ENCODE measurements at places on chromosomes 1 and 21. TPM values are rescaled to one million over a fixed set of nuclear protein-coding genes. Genes with fewer than 3 reads are reported as not detected.
A peak's percentile ranks its signal among the peaks of the same experiment; 100 is the strongest.

HTR1D gene
- total RNA-seq = 0.05 TPM

DNA sequence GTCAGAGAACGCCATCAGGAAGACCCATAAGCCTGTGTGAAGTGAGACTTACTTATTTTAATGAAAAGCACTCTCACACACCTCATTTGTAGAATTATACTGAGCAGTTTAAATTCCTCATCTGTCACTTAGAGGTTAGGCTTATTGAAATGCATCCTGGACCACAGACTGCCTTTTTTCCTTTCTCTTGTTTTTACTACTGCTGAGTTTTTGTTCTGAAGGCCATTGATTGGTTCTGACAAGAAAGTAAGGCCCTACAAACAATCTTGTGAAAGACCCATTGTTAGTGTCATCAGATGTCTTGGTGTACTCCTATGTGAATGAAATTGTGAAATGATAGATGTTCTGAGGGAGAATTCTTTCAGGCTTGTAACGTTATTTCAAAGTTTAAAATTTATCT is 1343.3 kb upstream of the ADGRL2 start:
- peak; percentile 3 for DNase-seq

DNA sequence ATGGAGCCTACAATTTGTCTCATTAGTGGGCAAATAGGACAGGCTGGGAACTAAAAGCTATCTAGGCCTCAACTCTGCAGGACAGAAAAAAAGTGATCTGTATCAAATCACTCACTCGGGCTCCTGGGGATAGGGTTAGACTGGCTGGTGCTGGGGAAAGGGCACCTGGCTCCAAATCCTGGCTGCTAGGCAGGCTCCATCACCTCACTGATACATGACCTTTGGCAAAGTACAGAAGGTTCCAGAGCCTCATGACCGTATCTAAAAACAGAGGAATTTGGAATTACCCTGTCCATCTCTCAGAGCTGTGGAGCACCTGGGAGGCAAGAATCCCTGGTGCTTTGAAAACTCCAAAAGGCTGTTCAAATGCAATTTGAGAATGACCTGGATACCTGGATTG is 51.7 kb downstream of the SUSD4 start:
- no peak for DNase-seq

CYP4A11 gene
- total RNA-seq = not detected

DNA sequence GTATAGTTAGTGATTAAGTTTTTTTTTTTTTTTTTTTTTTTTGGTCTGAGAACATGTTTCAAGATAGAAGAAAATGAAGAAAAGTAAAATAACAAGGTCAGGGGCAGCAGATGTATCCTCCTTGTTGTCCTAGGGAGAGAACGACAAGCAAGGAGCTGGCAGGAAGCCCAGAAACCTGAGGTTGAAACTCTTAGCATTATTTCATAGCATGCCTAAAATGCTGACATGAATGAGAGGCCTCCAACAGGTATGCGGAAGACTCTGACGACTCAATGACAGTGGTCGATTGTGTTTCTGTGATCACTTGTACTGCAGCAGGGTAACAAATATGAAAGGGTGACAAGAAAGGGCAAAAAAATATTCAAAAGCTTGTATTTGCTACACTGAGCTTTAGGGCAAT is 415.9 kb downstream of the PLA2G4A start:
- DNase-seq = peak; percentile 4

TCHH gene
- 0.27 TPM for total RNA-seq

DNA sequence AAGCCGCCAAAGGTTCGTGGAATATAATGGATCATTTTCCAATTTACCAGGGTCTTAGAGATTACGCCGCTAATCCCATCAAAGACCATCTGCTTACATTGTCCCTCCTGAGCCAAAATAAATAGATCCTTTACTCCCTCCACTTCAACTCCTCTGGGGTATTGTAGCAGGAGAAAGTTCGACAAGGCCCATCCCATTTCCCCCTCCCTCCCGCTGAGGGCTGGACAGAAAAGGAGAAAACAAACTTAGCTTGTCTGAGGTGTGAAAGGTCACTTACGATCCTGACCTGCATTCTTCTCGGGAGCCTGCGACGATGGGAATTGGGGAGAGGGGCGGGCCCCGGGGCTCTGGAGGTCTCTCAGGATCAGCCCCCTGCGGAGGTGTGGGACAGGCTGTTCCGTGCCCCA is 60.8 kb downstream of the MEF2D start:
- no peak for DNase-seq

DNA sequence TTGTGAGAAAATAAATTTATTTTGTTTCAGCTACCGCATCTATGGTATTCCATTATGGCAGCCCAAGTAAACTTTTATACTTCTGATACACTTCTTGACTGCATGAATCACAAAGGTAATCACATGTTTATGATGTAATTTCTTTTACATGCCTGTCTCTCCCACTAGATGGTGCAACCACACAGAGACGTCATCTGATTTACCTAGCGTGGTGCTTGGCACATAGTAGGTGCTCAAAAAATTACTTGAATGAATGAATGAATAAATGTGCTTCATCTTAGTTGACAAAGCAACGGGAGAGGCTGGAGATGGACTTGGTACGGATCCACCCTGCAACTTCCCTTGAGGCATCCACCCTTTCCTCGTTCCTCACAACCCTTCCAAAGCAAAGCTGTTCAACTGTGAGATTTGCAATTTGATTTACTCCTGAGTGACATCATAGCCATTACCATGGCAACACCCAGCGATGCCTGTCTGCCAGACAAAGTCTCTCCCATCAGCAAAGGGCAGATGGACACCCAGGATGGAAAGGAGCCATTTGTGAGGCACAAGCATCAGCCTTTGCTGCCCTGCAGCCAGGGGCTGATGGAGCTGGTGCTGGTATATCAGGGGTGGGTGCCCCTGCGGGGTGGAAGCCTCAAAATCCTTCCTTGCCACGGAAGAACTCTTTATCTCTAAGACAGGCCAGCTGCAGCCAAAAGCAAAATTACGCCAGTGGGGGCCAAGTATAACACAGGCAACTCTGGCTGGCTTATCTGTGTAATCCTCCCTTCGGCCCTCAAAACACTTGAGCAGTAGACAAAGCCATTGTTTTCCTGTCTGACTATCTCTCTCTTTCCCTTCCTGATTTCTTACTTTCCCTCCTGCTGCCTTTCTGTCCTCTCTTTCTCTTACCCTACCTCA is 18.9 kb upstream of the VWA5B1 start:
- DNase-seq = no peak

- DNase-seq = peak; percentile 43
These were observed 40.7 kb upstream of the SCMH1 start for GRCh38 chr1:41282679-41283317.

GRCh38 chr1:26782521-26783212 is 5.1 kb upstream of the PIGV start:
- DNase-seq = no peak

DNA sequence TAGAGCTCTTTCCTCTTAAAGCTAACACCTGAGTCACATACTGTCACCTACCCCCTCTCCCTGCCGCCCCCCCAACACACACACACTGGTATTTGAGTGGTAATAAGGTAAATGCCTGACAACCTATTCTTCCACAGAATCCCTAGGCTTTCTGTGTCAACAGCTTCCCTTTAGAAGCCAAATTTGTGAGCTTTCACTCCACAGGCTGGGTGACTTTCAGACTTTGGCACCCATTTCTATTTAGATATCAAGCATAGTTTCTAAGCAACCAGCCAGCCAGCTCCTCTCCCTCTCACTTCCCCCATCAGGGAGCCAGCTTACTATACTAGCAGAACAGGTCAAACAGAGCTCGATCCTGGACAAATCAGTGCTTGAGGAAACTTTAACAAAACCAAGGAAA is 3.2 kb upstream of the C1orf74 start:
- no peak for DNase-seq

DNA sequence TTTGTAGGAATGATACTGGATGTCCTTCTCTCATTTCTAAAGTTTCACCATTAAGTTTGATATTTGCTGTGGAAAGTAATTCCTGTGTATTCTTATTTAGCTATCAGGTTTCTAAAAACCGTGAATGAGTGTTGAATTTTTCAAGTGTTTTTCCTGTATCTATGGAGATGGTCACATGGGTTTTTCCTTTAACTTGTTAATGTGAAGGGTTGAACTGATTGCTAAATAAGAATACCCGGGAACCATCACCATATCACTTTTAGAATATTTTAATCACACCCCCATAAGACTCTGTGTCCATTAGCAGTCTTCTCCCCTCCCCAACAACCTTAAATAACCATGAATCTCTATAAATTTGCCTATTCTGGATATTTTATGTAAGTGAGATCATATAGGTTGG is 16.5 kb upstream of the ASAP3 start:
- no peak for DNase-seq

GRCh38 chr21:44348861-44349260 is 4.6 kb upstream of the TRPM2 start:
- DNase-seq = no peak

GRCh38 chr1:41152622-41153044 is 89.5 kb downstream of the SCMH1 start:
- no peak for DNase-seq

DNA sequence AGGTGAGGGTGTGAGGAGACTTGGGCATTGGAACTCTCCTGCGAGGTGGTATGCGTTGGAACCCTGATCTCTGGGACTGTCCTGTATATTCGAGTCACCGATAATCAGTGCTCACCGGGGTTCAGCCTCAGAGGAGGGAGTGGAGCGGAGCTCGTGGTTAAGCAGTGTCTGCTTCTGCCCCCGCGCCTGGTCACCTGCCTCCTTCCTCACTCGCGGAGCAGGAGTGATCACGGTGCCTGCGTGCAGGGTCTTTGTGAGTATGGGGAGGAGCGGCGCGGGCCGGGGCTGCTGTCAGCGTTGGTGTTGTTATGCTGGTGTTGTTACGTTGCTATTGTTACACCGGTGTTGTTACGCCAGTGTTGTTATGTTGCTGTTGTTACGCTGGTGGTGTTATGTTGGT is 23.3 kb downstream of the H6PD start:
- no peak for DNase-seq

SPRR2G gene
- total RNA-seq = not detected

DNA sequence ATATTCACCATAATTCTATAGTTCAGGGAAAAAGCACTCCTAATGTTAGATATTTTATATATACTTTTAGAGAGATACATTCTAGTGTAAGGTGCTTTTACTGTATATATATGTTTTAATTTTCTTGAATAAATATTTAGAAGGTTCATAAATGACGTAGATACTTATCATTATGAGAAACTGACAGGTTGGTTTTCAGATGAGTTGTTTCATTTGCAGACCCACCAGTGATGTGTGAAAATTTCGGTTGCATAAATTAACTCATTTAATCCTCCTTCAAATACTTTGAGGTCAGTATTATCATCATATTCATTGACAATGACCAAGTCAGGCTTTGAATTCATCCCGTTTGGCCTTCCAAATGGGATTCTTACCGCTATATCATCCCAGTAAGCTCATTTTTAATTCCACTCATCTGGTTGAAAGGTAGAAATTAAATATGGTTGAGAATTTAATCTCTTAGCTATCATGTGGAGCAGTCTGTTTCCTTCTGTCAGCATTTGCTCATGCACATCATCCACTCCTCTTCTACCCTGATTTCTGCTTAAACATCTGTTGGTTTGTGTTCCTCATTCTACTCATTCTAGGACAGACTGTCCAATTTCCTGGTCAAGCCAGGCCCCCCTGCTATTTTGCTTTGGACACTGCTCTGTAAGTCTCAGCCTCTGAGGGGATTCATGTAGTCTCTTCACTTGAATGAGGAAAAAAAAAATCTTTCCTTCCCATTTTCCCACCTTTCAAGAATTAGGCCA is 1156.6 kb downstream of the PLA2G4A start:
- no peak for DNase-seq

DNA sequence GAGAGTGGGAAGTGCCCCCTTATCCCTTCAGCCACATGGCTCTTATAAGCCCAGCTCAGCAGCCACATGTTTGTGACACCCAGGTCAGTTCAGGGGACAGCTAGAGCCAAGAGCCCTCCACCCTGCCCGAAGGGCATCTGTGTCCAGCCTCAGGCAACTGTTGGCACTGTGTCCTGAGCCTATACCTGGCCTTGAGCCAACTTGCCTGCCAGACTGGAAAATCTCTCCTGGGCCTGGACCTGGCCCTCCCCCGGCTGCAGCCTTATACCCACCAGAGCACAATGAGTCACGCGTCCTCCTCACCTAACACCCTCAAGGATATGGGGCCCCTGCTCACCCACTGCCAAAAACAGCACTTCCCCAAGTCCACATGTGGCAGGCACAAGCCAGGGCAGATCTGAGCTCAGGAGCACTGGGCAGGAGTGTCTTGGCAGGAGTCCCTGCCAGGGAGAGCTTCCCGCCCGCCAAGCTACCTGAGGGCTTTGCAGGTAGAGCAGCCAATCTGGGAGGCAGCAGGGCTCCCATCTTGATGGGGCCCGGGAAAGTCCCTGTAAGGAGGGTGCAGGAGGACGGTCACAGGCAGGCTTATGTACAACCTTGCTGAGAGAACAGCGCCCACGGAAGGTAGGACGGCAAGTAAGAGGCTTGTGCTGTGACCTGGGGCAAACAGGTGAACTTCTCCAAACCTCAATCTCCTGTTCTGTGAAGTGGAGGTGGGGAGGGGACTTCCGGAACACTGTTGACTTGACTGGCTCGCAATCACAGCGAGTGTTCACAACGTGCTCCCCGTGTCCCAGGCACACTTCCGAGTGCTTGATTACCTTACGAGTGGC is 19.8 kb upstream of the HSPG2 start:
- no peak for DNase-seq

- DNase-seq = no peak
These were observed 886.8 kb downstream of the KCNT2 start for GRCh38 chr1:195721210-195721971.

RGSL1 gene
- total RNA-seq = not detected

- no peak for DNase-seq
These were observed 27.6 kb downstream of the GABPB2 start for GRCh38 chr1:151098126-151098525.
